Articular chondrocyte of knee joint (primary cell): ENCODE measurements at places on chromosomes 2 and 18. TPM values are rescaled to one million over a fixed set of nuclear protein-coding genes. Genes with fewer than 3 reads are reported as not detected.

Gene NT5C1B
- not detected in 2 replicates for total RNA-seq

Gene CIB4
- not detected in 2 replicates for total RNA-seq

Gene DYNAP
- not detected in 2 replicates for total RNA-seq

Gene PLGLB1
- 2.2 and 3.7 TPM in 2 replicates for total RNA-seq

Gene CLIP4
- 65.2 and 77.1 TPM in 2 replicates for total RNA-seq
